ENCODE measurements at places on chromosomes 11 and 22.

DNA sequence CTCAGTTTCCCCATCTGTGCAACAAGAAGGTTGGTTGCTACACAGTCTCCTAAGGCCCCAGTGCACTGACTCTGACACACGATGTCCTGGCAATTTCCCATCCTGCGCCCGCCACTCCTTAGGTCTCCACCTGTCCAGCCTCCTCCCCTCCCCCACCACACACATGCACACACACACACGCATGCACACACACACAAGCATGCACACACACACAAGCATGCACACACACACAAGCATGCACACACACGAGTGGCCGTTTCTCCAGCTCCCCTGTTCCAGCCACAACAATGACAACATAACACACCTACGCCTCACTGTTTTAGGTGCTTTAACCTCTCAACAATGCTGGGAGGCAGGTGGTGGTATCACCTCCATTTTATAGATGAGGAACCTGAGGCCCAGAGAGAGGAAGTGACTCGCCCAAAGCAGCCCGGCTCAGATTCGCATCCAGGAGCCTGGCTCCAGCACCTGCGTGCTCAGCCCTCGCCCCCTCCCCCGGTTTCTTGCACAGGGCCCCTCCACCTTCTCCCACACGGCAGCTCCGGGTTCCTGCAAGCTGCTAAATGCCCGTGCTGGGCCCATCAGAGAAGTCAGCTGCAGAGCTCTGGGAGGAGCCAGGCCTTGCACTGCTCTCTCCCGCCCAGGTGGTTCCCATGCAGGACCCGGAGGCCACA is 13.0 kb downstream of the CYTH4 start:
- no peak for DNase-seq

DNA sequence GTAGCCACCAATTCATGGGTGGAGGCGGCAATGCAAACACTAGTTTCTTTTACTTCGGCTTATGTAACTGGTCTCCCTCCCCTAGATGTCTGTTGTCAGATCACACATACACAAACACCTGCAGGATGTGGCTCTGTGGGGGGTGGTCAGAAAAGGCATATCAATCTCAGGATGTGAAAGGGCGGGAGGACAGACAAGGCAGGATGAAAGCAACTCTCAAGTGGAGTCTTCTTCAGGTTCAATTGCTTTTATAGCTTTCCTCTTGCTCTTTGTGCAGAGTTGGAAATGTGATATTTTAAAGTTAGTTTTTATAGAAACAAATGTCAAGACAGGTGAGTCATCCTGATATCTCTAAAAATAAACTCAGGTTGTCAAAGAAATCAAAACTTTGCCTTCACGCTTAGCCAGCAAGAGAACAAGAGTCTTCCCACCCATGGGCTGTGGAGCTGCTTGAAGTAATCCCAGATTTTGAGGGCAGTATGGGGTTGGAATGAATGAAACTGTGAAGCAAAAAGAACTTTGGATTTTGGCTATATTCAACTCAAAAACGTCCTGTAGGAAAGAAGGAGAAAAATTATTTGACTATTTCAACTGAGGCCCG is 423.4 kb downstream of the GUCY1A2 start:
- no peak for DNase-seq

DNA sequence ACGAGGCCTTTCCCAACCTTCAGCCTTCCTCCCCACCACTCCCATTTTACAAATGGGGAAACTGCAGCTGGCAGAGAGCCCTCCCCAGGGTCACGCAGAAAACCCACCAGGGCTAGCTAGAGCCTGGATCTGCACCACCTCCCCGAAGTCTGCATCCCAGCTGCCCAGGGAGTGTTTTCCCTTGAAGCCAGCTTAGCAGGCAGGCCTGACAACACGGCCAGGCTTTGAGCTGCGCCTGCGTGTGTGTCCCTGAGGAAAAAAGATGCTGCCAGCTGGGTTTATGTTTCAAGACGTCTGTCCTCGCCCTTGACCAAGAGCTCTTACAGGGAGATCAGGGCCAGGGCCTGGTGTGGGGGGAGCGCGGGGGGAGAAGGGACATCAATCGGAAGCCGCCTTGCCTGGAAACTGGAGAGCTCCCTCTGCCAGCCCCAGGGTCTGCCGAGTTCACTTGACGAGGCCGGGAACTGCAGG is 20.3 kb downstream of the WNT11 start:
- DNase-seq = no peak

DNA sequence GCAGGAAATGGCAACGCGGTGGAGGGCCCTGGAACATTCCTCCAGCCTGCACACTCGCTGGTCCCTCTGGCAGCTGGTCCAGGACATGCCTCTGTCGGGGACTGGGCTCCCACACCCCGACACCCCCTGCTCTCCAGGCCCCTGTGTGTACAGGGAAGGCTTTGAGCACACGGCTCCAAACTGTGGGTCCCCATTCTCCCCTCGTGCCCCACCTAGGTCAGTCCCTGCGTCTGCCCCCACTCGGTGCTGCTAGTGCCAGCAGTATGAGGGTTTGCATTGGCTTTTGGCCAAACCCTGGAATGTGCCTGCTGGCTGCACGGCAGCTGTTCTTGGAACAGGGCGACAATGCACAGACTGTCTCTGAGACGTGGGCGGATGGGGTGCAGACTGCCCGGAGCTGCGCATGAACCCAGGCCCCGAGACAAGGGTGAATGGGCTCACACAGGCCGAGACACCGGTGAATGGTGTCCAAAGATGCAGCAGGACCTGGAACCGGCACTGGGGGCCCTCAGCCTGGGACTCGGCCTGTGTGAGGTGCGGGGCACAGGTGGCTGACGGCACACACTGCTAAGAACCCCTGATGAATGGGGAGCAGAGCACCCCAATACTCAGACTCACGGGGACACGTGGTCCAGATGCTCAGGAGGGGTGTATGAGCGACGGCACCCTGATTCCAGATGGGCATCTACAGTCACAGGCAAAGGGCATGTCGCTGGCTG is 7.5 kb upstream of the SYT8 start:
- peak; percentile 64 for DNase-seq

- no peak for DNase-seq
These were observed 148.5 kb downstream of the NAV2 start for GRCh38 chr11:19861171-19861570.

DNA sequence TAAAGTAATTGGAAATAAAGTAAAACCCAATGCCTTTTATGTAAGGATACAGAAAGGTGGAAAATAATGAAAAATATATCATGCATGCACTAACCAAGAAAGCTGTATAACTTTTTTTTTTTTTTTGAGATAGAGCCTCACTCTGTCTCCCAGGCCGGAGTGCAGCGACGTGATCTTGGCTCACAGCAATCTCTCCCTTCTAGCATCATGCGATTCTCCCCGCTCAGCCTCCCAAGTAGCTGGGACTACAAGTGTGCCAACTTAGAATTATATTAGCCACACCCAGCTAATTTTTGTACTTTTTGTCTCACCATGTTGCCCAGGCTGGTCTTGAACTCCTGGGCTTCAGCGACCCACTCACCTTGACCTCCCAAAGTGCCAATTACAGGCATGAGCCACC is 4.5 kb downstream of the GGT5 start:
- no peak for DNase-seq

DNA sequence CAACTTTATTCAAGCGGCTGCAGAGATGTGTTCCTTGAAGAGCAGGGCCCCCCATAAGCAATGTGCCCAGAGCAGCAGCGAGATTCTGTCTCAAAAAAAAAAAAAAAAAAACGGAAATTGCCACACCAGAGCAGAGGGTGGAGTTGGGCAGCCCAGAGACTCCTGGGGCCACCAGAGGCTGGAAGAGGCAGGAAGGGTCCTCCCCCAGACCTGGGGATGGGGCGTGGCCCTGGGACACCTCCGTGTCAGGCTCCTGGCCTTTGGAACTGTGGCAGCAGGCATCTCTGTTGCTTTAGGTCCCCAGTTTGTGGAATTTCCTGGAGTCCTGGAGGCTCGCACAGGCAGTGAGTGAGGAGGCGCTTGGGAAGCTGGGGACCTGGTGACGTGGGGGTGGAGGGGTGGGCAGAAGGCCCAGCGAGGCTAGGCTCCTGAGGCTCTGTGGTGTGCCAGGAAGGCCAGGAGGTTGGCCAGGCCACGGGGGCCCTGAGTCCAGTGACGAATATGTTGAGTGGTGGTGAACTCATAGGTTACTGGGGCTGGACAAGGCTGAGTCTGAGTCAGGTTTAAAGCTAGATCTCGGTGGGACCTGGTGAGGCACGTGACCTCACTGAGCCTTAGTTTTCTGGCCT is 735.6 kb downstream of the BRD1 start:
- DNase-seq = no peak

GRCh38 chr11:14323118-14323676 is 35.8 kb downstream of the RRAS2 start:
- no peak for DNase-seq

GRCh38 chr11:72831521-72832300 is 17.5 kb downstream of the ATG16L2 start:
- DNase-seq = peak; percentile 70

- peak; percentile 3 for DNase-seq
These were observed at the start of gene CLTCL1 for GRCh38 chr22:19291580-19292457. Gene CLTCL1 (minus strand): TSS chr22:19291719. CDS start chr22:19291641, 78 bp downstream.

DNA sequence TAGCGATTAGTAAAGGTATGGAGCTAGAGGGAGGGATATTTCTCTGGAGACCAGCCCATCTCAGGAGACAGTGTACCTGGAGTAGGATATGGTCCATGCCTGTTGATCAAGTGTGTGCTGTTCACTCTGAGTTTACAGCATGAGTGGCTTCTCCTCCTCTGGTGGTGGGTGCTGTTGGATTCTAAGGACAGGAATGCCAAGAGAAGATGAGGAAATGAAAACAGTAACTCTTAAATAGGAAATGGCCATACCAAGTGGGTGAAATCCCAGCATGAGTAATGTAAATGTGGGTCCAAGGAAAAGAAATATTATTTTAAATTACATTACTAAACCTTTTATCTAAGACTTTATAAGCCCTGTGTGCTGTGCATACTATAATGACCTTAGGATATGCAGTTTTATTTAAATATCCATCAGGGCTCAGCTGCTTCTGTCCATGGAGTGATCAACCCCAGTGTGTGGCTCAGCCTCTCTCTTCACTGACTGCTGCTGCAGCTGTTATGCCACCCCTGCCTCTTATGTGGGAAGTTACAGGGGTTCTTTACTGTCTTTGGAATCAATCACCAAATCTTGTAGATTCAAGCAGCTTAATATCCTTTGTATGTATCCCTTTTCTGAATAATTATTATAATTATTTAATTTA is 54.3 kb downstream of the FAT3 start:
- no peak for DNase-seq

DNA sequence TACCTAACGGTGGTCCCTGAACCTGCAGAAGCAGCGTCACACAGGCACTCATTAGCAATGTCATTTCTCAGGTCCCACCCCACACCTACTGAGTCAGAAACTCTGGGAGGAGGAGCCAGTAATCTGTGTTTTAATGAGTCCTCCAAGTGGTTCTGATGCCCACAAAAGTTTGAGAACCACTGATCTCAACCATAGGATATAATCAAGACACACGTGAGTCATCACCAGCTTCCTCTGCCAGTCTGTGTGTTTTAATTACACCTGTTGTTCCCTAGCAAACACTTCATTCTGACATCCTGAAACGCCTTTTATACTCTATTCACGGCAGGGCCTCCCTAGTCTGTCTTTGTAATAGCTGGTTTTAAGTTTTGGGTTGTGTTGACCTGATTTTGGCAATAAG is 5.8 kb downstream of the TECTA start:
- DNase-seq = no peak

DNA sequence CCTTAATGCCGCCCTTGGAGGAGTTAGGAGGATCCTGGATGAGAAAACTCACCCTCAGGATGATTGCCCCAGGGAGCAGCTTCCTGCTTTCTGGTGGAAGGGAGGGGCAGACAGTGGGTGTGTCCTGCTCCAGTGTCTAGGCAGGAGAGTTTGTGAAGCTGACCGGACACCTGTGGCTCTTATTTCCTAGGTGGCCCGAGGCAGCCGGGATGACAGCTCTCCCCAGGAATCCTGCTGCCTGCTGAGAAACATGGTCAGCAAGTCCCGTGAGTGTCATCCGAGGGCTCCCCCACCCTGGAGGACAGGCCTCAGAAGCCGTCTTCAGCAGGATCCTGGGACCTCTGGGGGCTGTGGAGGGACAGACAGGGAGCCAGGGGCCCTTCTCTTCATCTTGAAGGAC is 50.4 kb downstream of the ST3GAL4 start:
- DNase-seq = no peak

GRCh38 chr11:116207019-116207418 is 565.8 kb downstream of the BUD13 start:
- no peak for DNase-seq

GRCh38 chr22:28981818-28982499 is 79.7 kb downstream of the C22orf31 start:
- DNase-seq = no peak

DNA sequence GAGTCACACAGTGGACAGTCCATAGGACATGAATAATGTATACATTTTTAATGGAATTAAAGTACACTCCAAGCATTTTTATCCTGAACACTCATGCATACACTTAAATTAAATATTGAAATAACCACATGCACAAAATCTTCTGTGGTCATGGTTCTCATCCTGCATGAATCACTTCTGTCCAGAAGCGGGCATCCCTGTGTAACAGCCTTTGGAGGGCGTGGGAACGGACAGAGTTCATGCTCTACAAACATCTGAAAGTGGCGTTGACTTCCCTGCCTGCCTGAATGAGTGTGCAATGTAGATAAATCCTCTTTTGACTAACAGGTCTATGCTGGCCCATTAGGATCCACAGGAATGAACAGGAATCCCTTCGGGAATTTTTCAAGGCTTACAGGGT is 780.2 kb downstream of the BRD1 start:
- no peak for DNase-seq

DNA sequence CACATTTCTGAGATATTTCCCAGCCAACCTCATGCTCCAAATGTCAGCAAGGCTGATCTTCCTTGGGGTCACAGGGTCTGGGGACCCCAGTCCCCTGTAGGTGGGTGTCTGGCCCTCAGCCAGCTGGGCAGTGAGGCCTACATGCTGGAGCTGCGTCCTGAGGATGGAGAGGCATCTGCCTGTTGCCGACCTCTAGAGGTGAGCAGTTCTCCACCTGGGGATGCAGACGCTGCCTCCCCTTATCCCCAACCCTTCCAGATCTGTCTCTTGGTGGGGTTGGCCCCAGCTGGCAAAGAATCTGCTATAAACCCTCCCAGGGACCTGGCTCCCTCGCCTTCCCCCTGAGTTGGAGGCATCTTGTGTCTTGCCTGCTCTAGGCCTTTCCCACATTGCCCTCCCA is 79.6 kb downstream of the PKNOX2 start:
- DNase-seq = no peak

- no peak for DNase-seq
These were observed 6.9 kb downstream of the RAB3IL1 start for GRCh38 chr11:61910187-61911127.

GRCh38 chr11:127790592-127790991 is 790.0 kb upstream of the KIRREL3 start:
- no peak for DNase-seq

GRCh38 chr11:31421820-31422219 is 52.2 kb downstream of the DNAJC24 start:
- DNase-seq = no peak

- no peak for DNase-seq
These were observed 156.3 kb downstream of the FAT3 start for GRCh38 chr11:92380882-92381281.

- DNase-seq = no peak
These were observed 14.6 kb downstream of the KCNJ1 start for GRCh38 chr11:128852327-128853023.

Data from NCI-H1694 (cell line).